ENCODE measurements at places on chromosomes 6 and 20.

DNA sequence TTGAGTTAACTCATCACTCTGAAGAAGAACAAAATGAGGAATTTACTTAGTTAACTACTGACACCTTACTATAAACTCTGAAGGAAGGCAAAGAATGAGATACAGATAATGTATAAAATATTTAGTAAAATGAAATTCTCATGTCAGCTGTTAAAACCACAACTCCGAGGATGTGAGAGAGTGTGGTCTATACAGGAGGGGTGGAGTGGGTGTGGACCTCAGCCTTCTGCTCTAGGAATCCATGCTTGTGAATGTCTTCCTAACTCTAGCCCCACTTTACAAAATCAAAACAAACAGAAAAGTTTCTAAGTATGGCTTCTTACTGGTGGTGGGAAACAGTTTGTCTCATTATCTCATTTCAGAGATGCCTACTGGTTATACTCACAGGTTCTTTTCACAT lies 14.2 kb downstream of the PPP1R14C start:
- no peak for DNase-seq

DNA sequence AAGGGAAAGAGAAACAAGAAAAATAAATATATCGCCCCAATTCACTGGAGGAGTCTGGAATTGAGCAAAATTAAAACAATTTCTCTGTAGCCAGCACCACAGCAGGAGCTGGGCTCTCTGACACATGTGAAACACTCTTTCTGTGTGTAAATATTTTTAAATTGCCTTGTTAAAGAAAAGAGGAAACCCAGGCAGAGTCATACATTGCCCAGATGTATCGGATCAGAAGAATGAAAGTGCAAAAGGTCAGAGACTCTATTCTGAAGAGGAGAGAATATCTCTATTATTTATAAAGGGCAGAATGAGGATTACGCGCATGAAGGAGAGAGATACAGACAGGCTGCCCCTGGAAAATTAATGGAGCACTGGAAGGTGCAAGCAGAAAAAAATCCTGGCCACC lies 127.0 kb upstream of the MAN1A1 start:
- no peak for DNase-seq

GRCh38 chr6:165615636-165616035 lies 47.4 kb downstream of the PDE10A start:
- DNase-seq: no peak

- DNase-seq: no peak
Observed at GRCh38 chr6:98469141-98469540, 365.2 kb upstream of the POU3F2 start.

All from CD4-positive, alpha-beta T cell treated with Interleukin-6 at 100 ng/mL for 8 hours (primary cell).